ENCODE measurements at places on chromosomes 11 and 22.
A peak's percentile ranks its signal among the peaks of the same experiment; 100 is the strongest.

- no peak for DNase-seq
Measured at GRCh38 chr11:115963156-115963555, 458.9 kb upstream of the CADM1 start.

DNA sequence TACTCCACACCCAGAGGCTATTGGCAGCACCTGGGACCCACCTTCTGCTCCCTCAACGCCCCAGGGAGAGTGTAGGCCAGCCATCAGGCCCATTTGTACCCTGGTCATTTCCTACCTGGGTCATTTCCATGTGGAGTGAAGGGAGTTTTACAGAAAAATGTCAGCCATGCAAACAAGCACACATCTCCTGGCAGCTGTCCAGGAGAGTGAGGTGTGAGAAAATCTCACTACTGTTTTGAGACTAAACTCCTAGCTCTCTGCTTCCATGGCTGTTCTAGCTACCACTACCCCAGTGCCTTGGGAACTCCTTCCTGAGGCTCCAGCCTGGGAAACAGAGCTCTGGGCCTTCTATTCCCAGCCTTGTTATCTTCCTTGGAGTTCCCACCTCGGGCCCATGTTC is 2.8 kb upstream of the TMPRSS13 start:
- no peak for DNase-seq

DNA sequence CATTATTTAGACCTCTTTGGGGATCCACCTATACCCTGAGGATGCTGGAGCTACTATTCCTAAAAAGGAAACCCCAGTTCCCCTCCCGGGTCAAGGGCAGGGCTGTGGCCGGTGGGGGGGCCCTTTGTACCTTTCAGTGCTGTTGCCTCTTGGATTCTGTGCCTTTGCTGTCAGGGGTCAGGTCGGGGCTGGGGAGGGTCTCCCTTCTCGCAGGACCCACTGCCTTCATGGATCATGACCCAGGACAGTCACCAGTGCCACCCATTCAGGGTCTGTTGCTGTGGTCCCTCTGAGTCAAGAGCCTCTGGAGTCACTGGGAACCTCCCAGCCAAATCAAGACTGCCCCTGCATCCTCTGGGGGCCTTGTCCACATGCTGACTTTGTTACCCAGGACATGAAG is 78.1 kb upstream of the CCND1 start:
- no peak for DNase-seq

DNA sequence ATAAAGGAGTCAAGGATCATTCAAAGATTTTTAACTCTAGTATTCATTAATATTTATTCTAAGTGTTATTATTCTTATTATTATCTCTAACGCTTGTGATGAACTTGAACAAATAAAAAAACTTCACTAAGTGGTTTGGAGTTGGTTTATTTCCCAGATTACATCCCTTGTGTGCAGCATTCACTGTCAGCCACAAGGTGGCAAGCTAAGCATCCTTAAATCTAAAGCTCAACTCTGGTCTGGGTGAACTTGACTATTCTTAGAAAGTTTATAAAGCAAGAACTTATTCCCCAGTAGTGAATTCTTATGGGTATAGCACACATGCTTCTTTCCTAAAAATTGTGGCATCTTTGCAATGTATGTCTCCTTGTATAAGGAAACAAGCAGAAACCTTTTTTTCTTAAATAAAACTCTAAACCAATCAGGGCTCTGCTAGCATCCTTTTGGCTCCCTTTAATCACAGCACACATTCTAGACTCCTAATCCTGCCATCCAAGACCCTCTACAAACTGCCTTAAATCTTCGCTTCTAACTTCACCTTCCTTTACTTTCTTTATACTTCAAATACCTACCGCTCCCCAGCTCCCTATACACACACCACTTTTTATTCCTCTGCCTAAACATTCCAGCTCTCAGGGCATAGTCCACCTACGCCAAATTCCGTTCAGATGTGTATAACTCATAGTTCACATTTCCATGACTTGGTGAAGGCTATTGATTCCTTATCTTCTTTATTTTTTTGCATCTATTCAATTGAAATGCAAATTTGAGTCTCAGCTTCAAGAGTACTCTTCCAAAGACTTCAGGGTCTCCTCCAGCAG is 1068.8 kb downstream of the DLG2 start:
- peak; percentile 48 for DNase-seq

DNA sequence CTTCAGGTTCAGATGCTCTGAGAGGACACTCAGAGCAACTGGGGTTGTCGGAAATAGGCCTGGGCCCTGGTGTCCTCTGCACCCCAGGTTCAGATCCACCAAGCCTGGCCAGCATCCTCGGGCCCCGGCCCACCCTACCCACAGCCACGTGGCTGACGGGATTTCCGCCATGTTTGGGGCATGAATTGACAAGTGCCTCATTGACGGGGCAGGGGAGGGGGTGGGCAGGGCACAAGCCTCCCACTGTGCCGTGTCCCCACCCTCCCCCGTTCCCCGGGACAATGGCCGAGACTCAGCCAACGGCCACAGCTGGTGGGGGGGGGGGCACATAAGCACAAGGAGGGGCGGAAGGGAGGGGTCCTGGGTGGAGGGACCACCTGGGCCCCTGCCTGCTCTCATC is 8.5 kb downstream of the MYRF start:
- no peak for DNase-seq

DNA sequence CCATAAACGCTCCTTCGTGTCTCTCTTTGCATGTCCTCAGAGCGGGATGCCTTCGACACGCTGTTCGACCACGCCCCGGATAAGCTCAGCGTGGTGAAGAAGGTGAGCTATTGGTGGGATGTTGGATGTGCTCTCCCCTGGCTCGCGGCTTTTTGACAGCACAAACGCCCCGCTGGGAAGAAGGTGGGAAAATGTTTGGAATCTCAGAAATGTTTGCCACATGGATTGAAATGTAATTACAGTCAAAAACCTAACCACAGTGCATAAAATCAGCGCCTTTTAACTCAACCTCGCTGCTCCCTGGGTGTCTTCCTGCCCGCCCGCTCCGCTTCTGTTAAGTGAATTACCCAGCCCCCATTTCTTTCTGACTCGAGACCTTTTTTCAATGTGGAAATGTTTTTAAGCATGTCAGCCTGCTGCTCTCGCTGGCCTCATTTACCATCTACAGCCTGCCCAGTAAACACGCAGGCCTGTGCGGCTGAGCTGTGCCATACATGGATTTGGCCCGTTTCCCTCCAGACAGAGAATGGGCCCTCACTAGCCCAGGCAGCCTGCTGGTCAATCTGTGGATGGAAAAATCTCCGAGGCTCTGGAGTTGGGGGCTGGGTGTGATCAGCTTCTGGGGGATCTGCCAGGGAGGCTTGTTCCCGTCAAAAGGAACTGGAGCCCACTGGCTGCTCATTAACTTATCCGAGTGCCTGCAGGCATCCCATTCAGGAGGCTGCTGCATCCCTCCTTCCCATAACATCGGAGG is 32.7 kb upstream of the PARVG start:
- no peak for DNase-seq

DNA sequence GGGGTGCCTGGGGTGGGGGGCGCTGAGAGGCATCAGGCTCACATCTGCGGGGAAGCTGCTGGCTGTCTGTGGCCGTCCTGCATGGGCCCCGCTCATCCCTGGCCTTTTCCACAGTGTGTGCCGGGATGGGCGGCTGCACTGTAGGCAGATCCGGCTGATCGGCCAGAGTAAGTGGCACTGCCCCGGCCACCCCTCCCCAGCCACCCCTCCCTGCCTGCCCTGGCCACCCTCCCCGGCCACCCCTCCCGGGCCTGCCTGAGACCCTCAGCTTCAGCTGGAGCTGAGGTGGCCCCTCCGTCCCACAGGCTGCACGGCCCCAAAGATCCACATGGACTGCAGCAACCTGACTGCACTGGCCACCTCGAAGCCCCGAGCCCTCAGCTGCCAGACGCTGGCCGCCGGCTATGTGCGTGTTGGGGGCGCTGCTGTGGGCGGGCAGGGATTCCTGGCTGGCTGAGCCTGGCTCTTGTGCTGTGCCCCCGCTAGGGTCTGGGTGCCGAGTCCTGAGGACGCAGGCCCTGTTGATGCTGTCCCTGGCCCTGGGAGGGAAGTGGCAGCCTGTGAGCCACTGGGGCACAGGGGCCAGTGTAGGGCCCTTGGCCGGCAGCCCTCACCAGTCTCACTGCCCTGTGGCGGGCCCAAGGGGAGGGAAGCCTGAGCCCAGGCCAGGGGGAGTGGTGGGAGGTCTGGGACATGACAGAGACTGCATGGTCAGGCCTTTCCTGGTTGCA is 10.9 kb downstream of the MUC2 start:
- DNase-seq: no peak

GRCh38 chr11:49405743-49406142 is 197.3 kb upstream of the FOLH1 start:
- no peak for DNase-seq

Measured in suppressor macrophage (primary cell).